ENCODE measurements at places on chromosomes 2 and 18.

DNA sequence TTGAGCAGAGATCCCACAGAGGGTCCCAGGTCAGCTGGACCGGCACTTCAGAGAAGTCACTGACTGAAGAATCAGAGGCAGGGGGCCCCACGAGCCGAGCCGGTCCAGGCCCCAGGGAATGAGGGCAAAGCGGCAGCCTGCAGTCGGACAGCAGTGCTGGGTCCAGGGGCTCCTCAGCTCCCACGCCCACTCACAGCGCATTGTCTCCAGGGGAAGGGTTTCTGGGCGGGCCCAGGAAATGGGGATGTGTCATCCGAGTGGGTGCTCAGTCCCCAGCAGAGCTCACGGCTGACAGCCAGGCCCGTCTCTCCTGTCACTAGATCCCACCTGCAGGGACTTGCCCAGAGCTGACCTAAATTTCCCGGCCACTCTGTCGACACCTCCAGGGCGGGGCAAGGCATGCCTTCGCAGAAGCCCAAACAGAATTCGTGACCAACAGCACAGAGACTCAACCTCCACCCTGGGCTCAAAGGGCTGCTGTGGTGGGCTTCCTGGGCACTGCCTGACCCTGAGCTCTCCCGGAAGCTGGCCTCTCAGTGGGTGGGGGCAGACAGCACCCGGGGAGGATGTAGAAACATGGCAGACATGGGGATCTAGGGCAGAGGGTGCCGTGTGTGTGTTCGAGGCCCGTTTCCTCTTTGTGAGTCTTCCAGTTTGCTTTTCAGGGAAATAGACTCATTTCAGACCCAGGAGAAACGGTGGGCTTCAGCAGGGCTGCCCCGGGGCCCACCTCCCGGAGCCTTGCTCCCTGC is 42.1 kb upstream of the TAF1B start:
- DNase-seq, result no peak

GRCh38 chr18:6476880-6477279 is 62.2 kb upstream of the L3MBTL4 start:
- no peak for DNase-seq

GRCh38 chr2:162382278-162382677 is 38.3 kb downstream of the GCA start:
- DNase-seq, result no peak

GRCh38 chr2:235543128-235543750 is 49.4 kb downstream of the AGAP1 start:
- DNase-seq, result no peak

DNA sequence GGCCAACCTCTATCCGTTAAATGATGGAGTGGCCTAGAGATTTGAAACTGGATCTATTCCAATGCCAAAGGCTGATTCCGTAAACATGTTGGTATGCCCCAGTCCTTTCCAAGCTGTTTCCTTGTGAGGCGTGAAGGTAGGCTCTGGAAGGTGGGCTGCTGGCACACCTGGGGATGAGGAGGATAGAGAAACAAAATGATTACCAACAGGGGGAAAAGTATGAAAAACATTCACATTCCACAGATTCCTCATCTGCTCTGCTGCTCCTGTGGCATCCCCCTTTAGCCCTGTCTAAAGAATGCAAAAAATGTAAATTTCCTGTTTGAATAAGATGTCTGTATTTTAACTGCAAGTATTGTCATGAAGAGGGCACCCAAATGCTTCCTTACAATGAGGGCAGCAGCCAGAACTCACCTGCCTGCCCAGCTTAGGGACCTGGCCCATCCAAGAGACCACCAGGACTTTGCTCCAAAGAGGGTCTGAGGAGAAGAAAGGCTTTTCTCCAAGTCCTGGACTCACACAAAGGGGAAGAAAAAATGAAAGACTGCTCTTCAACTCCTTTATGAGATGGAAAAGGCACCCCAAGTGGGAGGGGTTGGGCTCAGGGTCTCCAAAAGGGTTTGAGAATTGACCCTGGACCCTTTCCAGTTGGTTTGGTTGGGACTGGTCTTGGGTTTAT is 132.3 kb upstream of the PELI1 start:
- no peak for DNase-seq

DNA sequence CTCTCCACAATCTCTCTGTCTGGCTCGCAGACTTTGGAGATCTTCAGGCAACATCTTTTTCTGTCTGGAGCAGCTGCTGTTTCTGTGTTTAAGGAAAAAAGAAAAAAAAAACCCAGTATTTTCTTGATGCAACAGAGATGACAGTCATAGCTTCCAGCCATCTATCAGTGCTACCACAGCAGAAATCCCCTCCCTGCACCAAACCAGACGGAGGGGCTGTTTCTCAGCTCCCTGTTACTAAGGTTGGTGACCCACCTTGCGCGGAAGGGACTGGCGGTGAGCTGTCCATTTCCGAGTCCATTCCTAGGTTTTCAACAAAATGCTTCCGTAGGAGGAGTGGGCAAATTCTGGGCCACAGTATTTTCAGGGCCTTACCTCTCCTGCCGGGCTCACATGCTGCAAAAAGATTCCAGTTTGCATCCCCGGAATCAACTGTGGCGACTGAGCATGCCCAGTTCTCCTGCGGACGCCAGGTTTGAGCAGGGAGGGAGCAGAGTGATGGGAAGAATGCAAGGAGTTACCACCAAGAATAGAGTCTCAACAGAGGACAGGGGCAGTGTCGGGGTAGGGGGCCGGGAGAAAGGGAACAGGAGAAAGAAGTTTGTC is 1.2 kb downstream of the SLC4A10 start:
- no peak for DNase-seq

- no peak for DNase-seq
These were observed 210.9 kb upstream of the DDX18 start for GRCh38 chr2:117603567-117603966.

DNA sequence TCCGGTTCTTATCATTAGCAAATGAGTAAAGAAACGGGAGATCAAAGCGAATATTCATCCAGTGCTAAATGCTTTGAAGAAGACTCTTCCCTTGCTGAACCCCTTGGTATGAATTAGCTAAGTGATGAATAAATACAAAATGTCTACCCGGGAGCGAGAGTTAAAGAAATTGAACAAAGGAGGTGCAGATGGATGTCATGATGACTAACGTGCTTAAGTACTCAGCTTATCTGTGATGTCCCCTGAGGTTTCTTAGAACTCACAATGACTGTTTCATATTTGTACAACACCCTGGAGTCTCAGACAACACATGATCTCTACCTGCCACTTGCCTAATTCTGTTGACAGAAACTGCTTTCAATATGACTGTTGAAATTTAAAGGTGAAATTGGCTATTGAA is 148.5 kb downstream of the TMEM200C start:
- DNase-seq, result no peak

DNA sequence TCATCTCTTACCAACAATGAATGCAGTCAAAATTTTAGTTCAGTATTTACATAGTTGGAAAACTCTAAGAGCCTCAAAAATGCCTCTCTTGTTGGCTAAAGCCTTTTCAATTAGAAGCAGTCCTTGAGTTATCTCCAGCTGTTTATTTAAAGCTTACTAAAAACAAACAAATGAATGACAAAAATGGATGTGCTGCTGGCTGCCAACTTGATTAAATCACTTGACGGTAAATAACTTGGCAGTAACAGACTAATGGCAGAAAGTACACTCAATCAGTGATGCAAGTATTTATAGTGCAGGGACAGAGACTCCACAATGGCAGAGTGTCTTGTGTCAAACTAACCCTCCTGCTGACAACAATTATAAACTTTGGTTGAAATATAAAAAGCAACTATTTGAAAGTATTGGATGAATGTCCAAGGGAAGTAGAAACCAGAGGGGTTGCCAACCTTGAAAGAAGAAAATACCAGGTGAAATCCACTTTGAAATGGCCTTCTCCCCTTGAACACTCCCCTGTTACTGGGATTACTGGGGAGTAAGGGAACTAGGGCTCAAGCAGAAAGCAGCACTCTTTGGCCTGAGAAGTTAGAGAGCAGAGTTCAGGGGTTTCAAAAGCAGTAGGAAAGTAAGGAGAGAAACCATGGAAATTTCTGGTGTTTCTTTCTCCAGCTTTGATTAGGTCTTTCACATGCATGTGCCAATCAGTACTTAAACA is 245.2 kb upstream of the SPHKAP start:
- no peak for DNase-seq

DNA sequence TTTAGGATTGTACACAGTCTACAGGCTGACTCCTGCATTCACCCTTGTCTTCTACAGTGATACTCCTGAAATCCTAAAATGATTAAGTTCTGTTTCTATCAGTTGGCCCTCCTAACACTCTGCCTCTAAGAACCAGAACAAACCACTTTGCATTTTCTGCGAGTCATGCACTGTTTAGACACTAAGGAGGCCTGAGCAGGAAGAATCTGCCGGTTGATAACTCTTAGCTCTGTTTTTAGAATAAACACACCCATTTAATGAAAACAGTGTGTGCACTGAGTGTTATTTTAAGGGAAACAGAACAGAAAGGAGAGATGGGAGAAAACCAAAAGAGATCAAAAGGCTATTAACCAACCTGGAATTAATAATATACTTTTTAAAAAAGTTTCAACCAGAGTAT is 22.9 kb upstream of the SSB start:
- DNase-seq, result no peak

DNA sequence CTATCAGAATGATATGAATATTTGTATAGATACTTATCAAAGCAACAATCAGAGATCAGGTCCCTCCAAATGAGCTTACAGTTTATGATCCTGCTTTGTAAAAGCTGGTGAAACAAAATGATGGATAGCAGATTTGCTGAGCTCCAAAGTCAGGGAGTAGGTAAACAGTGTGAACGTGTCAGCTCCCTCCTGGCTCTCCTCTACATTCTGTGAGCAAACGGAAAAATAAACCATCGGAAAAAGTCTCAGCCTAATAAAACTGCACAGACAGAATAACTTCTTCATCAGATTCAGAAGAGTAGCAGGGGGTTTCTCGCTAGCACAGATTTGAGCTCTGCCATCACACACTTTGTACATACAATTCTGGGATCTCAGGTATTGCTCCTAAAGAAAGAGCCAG is 51.3 kb downstream of the BCL11A start:
- DNase-seq, result no peak

DNA sequence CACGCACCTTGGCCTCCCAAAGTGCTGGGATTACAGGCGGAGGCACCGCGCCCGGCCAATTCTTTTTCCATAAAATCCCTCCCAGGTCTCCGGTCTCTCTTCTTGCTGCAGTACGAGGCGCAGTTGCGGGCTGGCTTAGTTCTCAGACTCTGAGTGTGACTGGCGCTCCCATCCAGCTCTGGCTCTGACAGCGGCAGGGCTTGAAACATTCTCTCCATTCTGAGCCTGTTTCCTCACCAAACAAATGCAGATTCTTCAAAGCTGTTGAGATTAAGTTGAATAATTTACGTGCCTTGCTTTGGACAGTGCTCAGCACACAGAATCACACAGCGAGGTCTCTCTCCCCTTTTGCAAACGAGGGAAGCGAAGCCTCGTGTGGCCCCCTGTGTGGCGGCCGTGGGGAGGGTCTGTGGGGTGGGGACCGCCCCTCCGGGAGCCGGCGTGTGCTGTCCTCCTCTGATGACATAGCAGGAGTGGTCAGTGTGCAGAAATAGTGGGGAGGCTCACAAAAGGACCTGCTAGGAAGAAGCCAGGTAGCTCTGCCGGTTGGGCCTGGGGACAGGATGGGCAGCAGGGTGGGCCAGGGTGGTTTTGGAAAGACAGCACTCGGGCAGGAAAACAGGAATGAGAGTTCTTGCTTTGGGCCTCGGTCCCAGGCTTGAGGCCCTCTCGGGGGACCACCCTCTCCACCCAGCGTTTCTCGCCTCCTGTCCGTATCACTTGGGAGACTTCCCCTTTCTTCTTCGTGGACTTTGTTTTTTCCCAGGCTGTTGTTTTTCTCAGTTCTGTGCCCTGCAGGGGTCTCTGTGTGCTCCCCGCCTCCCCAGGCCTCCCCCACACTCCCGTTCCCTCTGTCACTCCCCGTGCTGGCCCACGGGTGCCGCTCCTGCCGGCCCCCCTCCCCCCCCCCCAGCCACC is 75.0 kb downstream of the KCNG2 start:
- DNase-seq, result no peak

DNA sequence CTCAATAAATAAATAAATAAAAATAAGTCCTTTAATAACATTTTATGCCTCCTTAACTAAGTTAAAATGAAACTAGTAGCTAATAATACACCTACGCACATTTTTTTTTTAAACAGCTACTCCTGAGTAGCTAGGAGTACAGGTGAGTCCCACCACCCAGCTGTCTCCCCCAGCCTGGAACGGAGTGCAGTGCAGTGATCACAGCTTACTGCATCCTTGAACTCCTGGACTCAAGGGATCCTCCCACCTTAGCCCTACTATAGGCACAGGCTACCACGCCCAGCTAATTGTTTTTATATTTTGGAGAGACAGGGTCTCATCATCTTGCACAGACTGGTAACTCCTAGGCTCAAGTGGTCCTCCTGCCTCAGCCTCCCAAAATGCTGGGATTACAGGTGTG is 28.4 kb downstream of the YWHAQ start:
- DNase-seq, result no peak

DNA sequence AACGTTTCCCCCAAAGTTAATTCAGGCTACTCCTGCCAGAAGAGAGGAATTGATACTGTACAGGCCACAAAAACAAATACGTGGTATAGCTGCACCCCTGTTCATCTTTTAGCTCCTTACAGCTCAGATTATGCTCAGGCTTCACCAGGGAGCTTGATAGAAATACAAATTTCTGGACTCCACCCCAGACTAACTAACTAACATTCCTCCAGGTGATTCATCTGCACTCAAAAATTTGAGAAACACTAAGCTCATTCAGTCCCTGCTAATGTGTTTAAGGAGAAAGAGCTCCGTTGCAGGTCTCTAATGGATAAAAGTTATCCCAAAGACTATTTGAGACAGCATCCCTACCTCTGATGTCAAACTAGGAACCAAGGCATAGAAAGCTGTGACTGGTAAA is 36.8 kb upstream of the UNC80 start:
- DNase-seq, result no peak

DNA sequence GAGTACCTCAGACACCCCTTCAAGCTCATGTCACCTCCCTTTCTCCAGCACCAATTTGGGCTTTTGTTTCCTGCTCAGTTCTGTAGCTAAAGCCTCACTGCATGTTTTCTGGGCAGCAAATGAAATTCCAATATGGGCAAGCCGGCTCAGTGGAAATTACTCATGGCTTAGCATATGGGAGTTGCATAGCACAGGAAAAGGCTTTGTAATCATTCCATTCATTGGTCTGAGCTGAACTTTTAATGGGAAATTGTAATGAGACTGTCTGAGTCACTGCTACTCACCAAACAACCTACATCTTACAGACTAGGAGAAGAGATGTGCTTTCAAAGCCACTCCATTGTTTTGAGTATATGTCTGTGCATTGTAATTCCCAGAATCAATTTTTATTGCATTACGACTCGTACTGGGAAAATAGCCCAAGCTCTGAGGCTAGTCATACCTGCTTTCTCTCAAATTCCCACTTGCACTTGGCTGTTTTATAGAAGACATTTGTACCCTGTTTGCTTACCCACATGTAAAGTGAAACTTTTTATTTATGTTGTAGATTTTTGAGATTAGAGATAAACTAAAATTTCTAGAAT is 139.5 kb upstream of the LRATD1 start:
- no peak for DNase-seq

DNA sequence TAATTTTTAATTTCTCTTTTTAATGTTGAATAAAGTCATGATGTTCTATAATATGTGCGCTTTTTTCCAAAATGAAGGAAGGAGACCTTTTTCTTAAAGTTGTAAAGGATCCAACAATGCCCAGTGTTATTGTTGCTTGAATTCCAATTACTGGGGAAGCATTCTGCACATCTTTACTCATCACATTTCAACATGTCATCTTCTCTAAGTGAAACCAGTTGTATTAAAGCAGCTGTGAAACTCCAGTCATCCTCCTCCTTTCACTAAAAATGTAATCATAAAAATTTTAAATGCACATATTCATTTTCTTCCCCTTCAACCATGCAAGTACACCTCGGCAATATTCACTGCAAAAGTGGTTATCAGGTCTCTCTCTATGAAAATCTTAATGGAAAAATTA is 722.7 kb downstream of the TSN start:
- DNase-seq, result no peak

Measured in stimulated activated CD4-positive, alpha-beta T cell treated with anti-CD3 and anti-CD28 coated beads, TNF-alpha, amount 100 ng/mL, for 24 hours (primary cell).